ENCODE measurements at places on chromosomes 16 and 17.

- DNase-seq: peak; percentile 71
These were observed 38.3 kb upstream of the HAPSTR1 start for GRCh38 chr16:9053006-9053601.

DNA sequence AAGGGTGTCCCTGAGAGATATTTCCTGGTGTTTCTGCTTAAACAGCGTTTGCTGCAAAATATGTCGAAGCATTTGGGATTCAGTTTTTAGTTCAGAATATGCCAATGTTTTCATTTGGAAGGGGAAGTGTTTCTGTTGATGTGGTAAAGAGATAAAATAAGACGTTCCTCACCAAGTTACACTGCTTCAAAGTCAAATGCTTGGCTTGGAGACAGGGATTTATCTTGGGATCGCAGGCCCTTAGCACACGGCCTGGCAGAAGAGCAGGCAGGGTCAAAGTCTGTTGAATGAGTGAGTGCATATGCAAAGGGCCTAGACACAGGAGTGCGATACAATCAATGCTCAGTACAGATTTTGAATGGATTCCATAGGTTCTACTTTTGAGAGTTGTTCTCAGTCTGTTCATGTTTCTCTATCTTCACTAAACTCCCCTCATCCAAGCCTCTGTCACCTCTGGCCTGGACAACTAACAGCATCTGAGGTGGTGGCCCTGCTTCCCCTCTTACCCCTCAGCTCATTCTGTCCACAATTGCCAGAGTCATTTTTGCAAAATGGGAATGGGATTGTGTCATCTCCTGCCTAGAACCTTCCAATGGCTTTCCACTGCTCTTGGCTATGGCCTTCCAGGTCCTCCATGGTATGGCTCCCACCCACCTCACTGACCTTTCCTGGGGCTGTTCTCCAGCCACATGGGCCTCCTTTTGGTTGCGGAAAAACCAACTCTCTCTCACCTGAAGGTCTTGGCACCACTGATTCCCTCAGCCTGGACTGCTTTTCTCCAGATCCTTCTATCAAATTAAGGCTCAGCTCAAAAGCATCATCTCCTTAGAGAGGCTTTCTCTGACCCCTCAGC lies 3.2 kb downstream of the DEXI start:
- no peak for DNase-seq

DNA sequence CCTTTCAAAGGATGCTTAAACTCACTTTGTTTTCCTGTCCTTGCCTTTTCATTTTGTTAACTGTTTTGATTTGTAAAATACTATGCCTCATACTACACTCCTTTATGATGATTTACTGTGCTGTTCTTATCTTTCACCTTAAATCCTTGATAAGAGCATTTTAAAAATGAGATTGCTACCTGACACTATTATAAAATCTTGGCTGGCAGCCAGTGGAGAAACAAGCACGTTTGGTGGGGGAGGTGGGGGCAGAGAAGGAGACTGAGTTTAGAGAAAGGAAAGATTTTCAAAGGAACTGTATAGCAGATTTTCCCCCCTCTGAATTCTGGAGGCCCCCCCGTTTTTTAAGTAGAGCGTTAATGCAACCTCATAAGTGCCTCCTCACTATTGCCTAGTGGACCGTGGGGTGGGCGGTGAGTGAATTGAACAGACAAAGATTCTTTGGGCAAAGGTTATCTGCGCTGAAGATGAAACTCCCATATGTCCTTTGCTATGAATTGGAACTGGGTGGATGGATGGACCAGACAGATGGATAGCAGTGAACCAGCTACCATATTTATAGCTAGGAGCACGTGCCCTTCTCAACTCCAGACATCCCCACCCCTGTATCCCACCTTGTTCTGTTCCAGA lies 200.2 kb downstream of the CCDC182 start:
- DNase-seq: no peak

- DNase-seq: no peak
These were observed 21.5 kb upstream of the KRT19 start for GRCh38 chr17:41549596-41550039.

GRCh38 chr17:76004750-76005262 lies 4.2 kb downstream of the CDK3 start:
- DNase-seq: no peak

GRCh38 chr17:83151442-83152226 lies 72.2 kb downstream of the METRNL start:
- peak; percentile 10 for DNase-seq

DNA sequence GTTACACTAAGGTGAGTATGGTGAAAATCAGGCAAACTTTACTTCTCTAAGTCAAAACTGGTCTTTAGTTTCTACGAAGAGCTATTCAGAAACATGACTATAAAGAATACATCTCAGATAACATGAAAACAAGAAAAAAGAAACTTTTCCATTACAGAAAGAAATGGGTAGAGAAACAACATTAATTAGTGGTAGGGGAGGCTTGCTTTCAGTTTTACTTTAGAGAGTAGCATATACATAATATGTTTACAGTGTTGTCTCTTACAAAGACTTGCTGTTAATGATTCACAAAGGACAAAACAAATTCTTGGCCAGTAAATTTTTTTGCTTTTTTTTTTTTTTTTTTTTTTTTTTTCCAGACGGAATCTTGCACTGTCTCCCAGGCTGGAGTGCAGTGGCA lies 34.2 kb downstream of the CRLF3 start:
- no peak for DNase-seq

DNA sequence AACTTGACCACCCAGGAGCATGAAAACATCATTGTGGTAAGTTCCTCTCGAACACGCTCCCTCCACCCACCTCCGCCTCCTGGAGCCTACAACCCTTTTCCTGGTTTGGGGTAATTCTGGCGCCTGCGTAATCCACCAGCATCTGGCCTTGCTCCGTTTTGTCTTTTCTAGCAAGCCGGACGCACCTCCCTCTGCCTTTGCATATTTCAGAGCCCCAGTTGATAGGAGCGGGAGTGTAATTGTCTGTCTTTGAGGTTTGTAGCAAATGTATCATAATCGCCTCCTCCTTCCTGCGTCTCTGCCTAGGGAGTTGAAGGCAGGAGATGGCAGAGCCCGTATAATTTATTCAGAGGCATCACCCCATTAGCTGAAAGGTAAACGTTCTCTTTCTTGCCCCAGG lies 121.3 kb upstream of the PLCG2 start:
- no peak for DNase-seq

DNA sequence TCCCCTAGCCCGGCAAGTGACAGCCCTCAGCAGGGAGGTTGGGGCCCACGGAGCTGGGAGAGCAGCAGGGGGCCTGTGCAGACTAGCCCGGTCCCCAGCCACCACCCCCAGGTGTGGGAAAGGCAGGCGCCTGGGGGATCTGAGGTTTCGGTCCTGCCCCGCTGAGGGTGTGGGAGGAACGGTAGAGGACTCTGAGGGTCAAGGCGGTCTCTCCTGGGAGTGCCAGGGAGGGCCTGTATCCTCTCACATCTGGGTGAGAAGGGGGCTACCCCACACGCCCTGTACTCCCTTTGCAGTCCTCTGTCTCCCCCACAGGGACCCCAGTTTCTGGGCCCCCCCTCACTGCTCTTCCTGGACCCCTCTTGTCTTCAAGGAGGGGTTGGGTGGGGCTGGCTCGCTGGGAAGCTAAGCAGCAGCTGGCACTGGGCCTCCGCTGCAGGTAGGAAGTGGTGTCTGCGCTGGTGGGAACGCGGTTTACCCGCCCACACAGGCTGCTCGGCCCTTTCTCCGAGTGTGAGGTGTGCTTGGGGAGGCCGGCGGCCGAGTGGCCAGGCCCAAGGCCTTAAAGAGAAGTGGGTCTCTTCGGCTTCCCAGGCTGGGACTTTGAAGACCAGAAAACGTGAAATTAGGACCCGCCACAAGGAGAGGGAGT lies 15.4 kb downstream of the CD7 start:
- no peak for DNase-seq

- peak; percentile 30 for DNase-seq
These were observed 22.7 kb downstream of the GGA3 start for GRCh38 chr17:75238684-75239191.

DNA sequence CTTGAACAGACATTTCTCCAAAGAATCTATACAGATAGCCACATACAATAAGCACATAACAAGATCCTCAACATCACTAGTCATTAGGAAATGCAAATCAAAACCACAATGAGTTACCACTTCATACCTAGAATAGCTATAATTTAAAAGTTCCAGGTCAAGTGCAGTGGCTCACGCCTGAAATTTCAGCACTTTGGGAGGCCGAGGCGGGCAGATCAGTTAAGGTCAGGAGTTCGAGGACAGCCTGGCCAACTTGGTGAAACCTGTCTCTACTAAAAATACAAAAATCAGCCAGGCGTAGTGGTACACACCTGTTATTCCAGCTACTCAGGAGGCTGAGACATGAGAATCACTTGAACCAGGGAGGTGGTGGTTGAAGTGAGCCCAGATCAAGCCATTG lies 19.9 kb downstream of the RANBP10 start:
- DNase-seq: no peak

DNA sequence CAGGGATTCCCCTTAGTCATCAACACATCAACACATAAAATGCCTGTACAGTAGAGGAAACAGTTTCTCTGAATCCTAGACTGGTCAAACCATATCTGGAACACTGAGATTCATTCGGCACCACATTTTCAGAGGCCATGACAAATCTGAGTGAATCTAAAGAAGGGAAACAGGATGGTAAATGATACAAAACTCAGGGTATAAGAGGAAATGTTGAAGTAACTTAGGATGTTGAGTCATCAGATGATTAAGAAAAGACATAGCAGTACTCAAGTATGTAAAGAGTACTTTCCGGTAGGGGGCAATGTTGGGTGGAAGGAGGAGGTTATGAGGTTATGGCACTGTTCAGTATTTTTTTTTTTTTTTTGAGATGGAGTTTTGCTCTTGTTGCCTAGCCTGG lies 358.5 kb upstream of the PMFBP1 start:
- peak; percentile 64 for DNase-seq

- no peak for DNase-seq
These were observed 33.3 kb downstream of the RPH3AL start for GRCh38 chr17:319266-319665.

GRCh38 chr17:2083613-2084035 lies 28.7 kb downstream of the HIC1 start:
- no peak for DNase-seq
